ENCODE measurements at places on chromosomes 5 and 9. TPM values are rescaled to one million over a fixed set of nuclear protein-coding genes. Genes with fewer than 3 reads are reported as not detected.

SCGB3A2 gene
- total RNA-seq, result not detected

ITK gene
- total RNA-seq, result 0.08 TPM

ISL1 gene
- not detected for total RNA-seq

GRM6 gene
- not detected for total RNA-seq

RABEPK gene
- 37.8 TPM for total RNA-seq

DMRT3 gene
- total RNA-seq, result not detected

LMNB1 gene
- total RNA-seq, result 53.6 TPM

RECK gene
- 5.4 TPM for total RNA-seq

RNF208 gene
- 1.8 TPM for total RNA-seq

PCDHB14 gene
- total RNA-seq, result 0.06 TPM

SEMA5A gene
- under 0.01 TPM for total RNA-seq

SLC6A19 gene
- 0.62 TPM for total RNA-seq

MARVELD2 gene
- total RNA-seq, result 2.5 TPM

CMYA5 gene
- 0.06 TPM for total RNA-seq

CYLC2 gene
- not detected for total RNA-seq

ITGA2 gene
- 10.3 TPM for total RNA-seq

OTP gene
- 0.09 TPM for total RNA-seq

FOXD4L4 gene
- total RNA-seq, result 0.13 TPM

SLC25A2 gene
- total RNA-seq, result not detected

PLAC8L1 gene
- not detected for total RNA-seq

IFNB1 gene
- total RNA-seq, result not detected

RLN1 gene
- total RNA-seq, result not detected

CLTA gene
- 301 TPM for total RNA-seq

TRPM6 gene
- 1.7 TPM for total RNA-seq

TBC1D13 gene
- total RNA-seq, result 20.3 TPM

ANP32B gene
- 290 TPM for total RNA-seq

ZNF879 gene
- total RNA-seq, result 0.48 TPM

GMCL2 gene
- not detected for total RNA-seq

NUTM2F gene
- not detected for total RNA-seq

C5orf52 gene
- not detected for total RNA-seq

FAM78A gene
- 0.28 TPM for total RNA-seq

PRUNE2 gene
- not detected for total RNA-seq

FAM151B gene
- 1.7 TPM for total RNA-seq

BBLN gene
- 39.5 TPM for total RNA-seq

Data from A549 treated with AZD2906 at 1 μM for 4 hours (cell line).